Karpas-422 (cell line): ENCODE measurements at places on chromosomes 1 and 21.

DNA sequence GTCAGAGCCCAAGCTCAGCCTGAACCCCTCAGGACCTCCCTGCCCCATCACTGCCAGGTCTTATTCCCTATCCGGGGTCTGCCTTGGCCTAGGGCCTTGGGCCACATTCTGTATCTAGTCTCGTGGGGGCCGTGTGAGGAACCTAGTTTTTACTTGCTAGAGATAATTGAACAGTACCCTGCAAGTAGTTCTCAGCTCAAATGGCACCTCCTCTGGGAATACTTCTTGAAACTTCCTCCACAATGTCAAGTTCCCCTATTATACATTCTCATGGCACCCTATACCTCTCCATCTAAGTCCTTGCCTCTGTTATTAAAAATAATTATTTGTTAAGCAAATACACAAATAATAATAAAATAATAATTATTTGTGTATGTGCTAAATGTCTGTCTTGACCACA lies 32.9 kb upstream of the CSF1 start:
- DNase-seq = peak; percentile 77

GRCh38 chr1:206824331-206824730 lies 41.1 kb upstream of the IL20 start:
- DNase-seq = no peak

GRCh38 chr1:248822148-248823032 lies 3.3 kb downstream of the SH3BP5L start:
- peak; percentile 90 for DNase-seq

- peak; percentile 67 for DNase-seq
These were observed 29.9 kb upstream of the CTBS start for GRCh38 chr1:84603941-84604830.

GRCh38 chr21:44713846-44714245 lies 2.5 kb upstream of the TSPEAR start:
- no peak for DNase-seq

DNA sequence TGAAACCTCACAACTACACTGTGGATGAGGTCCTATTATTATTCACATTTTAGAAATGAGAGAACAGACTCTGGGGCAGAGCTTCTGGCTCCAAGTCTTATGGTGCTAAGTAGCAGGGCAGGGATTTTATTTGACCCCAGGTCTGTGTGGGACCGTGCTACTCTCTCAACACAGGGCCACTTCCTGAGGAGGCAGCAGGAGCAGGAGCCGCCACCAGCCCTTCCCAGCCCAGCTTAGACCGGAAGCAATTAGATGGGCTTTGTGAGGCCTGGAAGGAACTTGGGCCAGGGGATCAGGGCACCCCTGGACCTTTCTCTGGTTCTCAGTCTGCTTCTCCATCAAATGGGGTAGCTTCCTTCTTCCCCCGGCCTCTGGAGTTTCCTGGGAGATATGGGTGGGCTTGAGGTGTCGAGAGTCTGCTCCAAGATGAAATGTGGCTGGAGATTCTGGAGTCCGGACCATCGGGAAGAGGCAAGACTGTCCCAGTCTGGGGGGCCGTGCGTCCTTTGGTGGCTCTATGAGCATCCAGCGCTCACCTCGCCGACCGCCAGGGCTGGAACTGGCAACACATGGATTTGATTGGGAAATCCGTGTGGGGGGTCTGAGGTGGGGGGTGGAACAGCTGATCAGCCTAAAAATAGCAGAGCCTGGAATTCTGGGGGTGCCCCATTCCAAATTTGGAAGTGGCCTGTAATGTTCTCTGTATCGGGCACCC lies 136.8 kb downstream of the FOXD2 start:
- DNase-seq = no peak

- no peak for DNase-seq
These were observed 151.3 kb upstream of the KCND3 start for GRCh38 chr1:112140743-112141142.

DNA sequence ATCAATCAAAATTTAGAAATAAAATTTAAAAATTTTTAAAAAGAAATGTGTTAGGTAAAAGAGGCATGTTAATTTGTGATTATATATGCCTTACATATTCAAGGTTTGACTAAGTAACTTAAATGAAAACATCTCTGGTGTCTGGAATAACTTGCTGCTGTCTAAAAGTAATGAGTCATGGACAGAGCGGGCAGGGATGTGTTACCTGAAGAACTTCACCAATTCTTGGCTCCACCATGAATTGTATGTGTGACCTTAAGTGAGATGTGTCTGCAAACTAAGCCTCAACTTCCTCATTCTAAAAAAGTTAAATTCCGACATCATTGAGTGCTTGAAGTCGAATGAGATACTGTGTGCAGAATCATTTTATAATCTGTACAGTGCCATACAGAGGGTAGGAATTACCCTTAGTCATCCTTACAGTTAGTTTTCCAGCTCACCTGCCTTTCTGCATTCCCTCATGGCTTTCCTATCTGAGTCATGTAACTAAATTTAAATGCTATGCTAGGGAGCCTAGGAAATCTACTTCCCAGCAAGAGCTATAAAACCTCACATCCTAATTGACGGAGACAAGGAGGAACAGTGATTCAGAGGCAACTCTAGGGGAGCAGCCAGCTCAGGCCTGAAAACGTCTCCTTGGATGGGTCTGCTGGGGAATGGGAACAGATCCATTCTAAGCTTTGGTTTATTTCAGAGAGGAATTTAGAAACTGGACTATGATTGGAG lies 100.7 kb upstream of the TSPAN2 start:
- no peak for DNase-seq

DNA sequence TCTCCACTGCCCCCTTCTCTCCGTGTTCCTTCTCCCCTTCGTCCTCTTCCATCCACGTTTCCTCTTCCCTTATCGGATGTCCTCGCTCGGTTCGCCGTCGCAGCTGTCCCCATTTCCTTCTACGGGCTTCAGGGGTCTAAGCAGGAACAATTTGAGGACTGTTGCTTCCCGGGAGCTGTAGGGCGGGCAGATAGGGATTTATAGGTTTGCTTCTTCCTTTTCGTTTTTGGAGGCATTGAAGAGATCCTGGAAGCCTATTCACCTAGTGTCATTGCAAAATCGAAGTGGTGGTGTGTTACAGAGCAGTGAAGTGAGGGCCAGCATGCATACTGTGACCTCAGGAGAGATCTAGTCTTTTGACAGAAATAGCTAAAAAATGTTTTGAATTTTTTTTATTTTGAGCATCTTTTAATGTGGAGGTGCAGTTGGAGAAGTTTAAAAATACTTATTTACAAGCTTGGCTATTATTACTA lies 897 bp downstream of the ZYG11B start:
- DNase-seq = peak; percentile 56

DNA sequence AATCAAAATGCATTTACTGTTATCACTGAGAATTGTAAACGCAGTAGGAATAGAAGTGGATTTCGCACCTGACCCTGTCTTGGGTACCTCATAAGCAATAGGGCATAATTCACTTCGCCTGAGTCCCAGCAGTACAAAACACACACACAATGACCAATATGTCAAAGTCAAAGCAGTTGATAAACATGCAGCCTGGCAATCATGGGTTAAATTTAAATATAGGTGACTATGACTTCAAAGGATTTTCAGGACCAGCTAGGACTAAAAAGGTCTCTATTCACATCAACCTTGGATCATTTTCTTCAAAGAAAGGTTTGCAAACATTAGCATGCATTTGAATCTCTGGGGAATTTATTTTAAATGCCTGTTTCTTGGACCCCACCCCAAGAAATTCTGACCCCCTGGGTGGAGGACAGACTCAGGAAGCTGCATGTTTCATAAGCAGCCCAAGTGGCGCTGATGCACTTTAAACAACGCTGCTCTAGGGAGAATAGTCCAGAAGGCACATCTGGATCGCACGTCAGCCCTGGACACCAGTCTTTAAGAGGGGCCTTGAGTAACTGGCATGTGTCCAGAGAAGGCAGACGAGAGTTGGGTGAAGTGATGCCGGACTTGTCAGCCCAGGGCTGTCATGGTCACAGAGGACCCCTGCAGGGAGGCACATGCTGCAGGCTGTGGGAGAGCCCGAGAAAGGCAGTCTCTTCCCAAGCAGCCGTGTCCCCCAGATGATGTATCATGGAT lies 55.7 kb upstream of the EFHD2 start:
- no peak for DNase-seq

DNA sequence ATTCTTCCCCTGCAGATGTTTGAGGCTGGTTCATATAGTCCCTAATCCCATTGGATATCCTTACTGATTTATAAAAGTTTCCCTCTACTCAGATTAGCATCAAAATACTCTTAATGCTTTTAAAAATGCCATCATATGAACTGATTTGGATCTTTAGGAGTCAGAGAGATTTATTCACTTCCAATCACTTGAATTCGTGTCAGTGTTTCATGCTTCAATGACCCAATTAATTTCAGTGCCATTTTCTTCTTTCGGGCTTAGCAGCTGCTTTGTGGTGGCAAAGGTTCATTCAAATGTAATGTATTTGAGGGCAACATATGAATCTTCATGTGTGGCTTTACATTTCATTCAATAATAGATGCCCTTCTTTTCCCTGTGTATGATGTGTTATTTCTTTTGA lies 2.2 kb upstream of the TSEN15 start:
- no peak for DNase-seq

DNA sequence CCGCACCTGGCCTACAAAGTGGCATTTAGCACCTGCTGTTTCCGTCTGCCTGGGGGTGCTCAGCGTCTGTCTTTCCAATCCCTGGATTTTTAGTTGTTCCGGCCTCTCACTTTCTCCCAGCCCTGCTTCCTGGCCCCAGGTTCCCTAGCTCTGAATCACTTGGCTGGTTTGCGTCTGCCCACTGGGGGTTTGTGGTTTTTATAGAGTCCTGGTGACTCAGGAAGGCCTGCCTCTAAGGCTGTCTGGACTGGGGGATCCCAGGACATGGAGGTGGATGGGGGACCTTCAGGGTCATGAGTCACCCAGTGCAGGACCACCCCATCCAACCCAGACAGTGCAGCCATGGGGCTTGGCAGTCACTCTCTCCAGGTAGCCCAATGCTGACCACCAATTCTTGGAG lies 53.5 kb downstream of the MRPL37 start:
- no peak for DNase-seq

DNA sequence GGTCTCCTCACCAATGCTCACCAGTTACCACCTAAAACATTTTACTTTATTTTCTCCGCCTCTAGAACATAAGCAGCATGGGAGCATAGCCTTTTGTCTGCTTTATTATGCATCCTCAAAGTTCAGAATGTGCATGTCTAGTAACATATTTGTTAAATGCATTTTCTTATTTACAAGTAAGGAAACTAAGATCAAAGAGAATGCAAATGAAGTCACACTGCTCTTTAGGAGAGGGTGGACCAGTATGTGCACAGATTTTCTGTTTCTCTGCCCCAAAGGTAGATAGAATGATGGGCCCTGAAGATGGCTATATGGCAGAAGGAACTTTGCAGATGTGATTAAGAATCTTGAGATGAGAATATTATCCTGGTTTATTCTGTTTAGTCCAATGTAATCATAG lies 9.7 kb upstream of the WARS2 start:
- DNase-seq = no peak

DNA sequence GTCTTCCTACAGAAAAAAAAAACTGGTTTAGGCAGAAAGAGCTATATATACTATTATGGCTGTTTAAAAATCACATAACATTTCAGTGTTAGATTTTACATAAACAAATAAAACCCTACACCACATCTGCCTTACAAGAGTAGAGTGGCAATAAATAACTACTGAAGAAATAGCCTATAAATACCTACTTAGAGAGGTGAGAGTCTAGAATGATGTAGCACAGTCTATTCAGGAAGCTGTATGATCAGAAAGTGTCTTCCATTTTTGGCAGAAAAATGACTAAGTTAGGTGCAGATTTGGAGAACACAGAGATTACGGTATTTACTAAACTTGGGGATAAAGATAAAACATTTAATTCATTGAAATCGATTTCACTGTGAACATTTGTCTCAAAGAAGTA lies 75.5 kb downstream of the VAV3 start:
- DNase-seq = no peak

- DNase-seq = no peak
These were observed 429.0 kb downstream of the KIF26B start for GRCh38 chr1:245583575-245584330.

DNA sequence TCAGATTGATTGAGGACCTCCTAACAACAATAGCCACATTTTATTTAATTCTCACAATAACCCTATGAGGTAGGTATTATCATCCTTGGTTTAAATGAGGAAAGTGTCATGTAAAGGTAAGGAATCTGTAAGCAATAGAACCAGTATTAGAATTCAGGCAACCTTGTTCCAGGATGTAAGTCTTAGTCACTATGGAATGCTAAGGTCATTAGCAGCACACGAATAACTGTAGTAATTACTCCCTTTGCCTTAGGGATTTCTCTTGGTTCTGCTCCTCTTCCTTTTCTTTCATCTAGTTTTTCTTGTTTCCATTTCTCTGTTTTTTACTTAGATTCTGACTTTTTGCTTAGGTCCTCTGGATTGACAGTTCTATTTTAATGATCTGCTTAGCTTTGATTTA lies 23.1 kb upstream of the ATP6V1G3 start:
- DNase-seq = no peak

DNA sequence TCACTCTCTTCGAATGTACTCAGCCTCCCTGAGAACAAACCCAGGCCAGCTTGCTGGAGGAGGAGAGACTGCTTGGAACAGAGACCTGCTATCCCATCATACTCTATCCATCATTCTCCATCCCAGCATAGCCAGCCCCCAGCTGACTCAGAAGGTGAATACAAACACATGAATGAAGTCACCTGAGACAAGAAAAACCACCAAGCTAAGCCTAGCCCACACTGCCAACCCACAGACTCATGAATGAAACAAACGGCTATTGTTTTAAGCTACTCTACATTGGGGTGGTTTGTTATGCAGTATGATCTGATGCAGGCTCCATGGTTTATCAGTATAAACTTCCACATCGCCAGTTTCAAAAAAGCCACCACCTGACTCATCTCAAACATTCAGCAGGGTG lies 395.6 kb downstream of the SETD4 start:
- no peak for DNase-seq

DNA sequence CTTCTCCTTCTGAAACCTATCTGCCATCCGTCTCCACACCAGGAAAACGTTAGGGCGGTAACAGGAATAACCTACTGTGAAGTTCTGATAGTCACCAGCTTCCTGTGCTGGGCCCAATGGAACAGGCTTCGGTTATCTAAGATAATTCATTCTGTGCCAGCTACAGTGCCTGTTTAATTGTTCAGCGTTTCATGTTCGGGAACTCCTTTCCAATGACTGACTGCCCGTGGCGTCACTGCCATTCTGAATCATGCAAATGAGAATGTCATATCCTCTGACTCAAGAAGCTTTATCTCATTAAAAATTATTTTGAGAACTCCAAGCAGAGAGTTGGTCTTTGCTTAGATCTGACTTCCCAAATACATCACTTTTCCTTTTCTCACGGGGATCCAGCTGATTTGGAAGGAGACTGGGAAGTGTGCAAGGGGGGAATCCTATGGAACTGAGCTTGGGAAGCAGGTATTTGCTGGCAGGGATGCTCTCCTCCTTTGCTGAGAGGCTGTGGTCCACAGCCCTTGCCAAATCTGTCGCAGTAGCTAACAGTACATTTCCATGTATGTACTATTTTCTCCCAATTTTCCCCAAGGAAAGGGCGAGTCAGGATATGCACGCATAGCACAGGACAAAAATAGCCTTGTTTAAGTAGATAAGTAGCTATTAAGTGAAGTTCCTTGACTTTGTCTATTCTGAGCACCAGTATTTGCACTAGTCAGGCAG lies 358.7 kb downstream of the LTN1 start:
- DNase-seq = peak; percentile 35

GRCh38 chr21:37043818-37044217 lies 29.1 kb downstream of the PIGP start:
- DNase-seq = no peak
